WTC11 (cell line): ENCODE measurements at places on chromosomes 2 and 18.

DNA sequence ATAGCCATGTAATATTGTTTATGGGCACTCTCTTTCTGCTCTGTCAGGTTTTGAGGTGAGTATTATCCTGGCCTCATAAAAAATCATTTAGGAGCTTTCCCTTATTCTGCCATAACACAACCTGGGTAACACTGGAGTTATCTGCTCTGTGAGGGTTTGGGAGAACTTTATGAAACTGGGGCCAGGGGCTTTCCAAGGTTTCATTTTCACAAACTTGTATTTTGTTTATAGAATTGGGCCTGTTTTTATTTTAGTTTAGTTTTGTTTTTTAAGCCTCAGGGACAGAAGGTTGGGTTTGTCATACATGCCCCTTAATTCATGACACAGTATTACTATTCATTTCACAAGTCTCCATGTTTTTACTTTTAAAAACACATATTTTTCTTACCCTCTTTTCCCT, 83.5 kb downstream of the IRS1 start:
- no peak for DNase-seq

GRCh38 chr2:222774941-222775340, 85.9 kb upstream of the ACSL3 start:
- no peak for DNase-seq

- no peak for DNase-seq
Observed at GRCh38 chr2:8607606-8608005, 74.2 kb upstream of the ID2 start.

- no peak for DNase-seq
Observed at GRCh38 chr18:2304378-2305175, 266.7 kb downstream of the METTL4 start.

DNA sequence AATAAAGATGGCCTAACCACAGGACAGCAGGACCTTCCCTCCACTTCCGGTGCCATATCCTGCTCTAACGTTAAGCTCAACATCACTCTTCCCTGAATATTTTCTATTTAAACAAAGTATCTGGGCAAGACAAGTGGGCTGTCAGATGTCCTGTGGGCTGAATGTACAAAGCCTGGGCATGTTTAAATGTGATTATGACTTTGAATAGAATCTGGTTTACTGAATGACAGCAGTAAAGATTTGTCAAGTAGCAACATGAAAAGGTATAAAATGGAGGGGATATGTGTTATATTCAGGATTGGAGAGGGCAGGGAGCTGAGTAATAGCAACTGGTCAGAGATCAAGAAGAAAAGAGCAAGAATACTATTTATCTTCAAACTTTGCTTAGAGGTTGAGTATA, 540.9 kb downstream of the NRXN1 start:
- DNase-seq = no peak

DNA sequence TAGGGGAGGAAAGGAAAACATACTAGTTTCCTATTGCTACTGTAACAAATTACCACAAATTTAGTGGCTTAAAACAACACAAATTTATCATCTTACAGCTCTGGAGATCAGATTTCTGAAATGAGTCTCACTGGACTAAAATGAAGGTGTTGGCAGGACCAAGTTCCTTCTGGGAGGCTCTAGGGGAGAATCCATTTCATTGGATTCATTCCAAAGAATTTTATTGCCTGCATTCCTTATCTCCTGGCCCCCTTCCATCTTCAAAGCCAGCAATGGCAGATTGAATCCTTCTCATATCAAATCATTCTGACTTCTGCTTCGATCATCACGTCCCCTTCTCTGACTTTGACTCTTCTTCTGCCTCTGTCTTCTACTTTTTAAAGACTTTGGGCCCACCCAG, 250.9 kb downstream of the IRS1 start:
- no peak for DNase-seq

DNA sequence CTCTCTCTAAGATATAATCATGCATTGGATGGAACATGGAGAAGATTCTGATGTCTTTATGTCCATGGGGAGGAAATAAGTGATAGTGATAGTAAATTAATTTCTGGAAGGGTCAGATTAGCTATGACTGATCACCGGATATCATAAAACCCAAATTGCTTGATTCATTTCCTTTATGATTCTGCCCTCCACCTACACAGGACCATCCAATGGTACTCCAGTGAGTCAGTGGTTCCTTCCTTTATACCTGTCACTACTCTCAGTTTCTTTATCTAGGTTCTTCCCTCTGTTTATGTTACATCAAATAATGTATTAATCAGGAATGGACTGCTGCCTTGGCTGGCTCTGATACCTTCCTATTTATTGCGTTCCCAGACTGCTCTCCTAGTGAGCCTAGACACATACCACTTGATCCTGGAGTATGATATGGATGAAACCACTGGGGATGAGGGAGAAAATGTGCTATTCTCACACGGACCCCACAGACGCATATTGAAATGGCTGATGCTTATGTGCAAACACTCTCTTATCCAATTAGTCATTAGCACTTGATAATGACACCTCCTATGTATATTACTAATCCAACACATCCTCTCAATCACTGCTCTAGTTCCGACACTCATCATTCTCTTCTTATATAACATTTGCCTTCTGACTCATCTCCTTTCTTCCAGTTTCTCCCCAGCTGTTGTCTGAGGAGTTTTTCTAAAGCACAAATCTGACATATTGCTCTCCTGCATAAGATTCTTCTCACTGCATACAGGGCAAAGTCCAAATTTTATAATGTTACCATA, 315.6 kb downstream of the INSIG2 start:
- DNase-seq = no peak

DNA sequence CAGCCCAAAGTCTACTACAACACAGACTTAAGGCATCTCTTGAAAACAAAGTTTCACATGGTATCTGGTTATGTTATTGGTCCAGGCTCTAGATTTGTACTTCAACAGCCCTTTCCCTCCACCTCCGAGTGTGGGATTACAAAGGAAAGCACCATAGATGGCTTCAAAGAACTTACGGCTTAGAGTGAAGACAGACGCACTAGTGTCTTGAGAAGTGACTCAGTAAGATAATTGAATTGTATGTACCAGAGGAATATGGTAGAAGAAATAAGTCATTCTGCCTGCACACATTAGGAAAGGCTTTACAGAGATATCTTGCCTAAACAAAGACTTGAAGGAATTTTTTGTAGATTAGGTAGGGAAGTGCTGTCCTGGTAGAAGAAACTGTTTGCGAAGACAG, 392.3 kb upstream of the TNP1 start:
- DNase-seq = no peak

- DNase-seq = no peak
Observed at GRCh38 chr2:120541553-120541932, 194.1 kb upstream of the GLI2 start.

DNA sequence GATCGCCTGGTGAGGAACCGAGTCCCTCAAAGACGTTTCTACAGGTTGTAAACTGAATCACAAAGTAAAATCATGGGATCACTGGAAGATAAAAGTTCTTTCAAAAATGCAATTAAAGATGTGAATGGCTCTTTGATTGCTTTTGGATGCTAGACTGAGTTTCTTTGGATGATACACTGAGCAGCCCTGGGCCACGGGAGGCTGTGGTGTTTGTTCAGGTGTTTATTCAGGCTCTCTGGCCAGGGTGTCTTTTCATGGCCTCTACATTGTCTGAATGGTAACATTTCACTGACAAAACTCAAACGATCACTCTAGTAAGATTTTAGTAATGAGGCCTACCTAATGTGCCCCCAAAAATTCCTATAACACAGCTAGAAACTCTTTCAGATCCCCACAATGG, 48.4 kb upstream of the SPATS2L start:
- DNase-seq = no peak

DNA sequence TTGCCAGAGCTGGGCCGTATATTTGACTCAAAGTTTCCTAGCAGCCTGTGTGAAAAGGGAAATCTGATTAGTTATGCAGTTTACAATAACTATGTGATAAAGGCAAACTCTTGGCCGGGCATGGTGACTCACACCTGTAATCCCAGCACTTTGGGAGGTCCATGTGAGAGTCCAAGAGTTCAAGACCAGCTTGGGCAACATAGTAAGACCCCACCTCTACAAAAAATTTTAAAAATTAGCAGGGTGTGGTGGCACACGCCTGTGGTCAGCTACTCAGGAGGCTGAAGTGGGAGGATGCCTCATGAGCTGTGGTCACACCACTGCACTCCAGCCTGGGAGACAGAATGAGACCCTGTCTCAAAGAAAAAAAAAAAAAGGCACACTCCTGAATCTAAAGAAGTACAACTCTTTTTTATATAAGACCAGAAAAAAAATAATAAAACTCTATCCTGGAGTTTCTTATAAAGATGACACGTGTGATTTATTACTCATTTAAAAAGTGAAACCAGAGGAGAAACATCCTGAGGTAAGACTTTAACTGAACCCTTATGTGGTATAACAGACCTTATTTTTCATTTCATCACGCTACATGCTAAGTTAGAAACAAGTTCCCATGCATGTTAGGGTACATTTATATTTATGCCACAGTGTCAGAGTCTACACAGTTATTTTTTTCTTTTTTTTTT, 32.6 kb upstream of the KCMF1 start:
- no peak for DNase-seq

DNA sequence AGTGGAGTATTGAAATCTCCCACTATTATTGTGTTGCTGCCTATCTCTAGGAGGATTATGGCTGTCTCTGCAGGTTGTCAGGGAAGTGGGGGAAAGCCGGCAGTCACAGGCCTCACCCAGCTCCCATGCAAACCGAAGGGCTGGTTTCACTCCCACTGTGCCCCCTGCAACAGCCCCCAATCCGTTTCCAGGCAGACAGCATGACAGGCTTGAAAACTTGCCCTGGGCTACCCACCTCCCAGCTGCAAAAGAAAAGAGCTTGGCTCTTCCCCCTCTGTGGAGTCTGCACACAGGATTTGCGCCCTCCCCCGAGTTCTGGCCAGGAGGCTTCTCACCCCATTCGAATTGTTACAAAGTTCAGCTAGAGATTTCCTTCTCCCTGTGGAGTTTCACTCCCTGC, 87.4 kb upstream of the MSTN start:
- DNase-seq = no peak

DNA sequence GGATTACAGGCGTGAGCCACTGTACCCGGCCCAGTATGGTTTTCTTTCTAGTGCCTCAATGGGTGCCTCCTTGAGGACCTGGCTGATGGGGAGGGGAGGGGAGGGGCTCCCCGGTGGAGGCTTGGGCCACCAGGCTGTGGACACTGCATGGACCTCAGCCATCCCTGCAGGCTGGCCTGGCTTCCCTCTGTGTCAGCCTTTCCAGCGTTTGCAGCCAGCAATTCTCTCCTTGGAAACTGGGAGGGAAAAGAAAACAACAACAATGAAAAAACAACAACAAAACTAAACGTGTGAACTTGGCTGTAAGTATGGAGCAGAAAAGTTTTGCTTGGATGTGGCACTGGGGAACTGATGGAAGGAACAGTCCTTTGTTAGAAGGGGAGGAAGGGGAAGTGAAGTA, 159.3 kb downstream of the GLI2 start:
- DNase-seq = no peak

DNA sequence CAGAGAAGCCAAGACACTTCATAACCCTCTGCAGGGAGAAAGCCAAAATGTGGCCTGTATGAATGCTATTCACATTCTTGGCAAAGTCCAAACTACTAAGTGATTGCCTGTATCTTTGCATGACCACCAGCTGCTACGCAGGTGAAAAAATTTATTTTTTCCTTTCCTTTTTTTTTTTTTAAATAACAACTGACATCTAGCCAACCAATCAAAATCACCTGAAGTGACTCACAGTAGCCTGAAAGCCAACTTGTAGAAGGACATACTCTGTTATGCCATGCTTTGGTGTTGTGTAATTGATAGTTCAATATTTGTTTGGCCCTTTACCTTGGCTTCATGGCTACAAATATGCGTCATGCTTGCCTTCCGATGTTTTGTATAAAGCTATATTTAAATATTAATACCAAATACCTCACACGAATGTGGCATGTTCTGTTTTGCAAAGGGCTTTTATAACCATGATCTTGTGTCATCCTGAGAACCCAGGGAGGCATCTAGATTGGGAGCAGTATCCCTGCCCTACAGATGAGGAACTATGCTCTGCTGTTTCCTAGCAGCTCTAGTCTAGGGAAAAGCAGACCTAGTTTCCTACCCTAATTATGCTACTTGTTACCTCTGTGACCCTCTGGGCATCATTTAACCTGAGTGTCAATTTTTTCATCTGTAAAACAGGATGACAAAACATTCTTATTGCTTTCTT, 102.1 kb downstream of the MYOM1 start:
- DNase-seq = no peak

GRCh38 chr2:181106229-181106628, 125.8 kb downstream of the UBE2E3 start:
- no peak for DNase-seq

- no peak for DNase-seq
Observed at GRCh38 chr18:6746386-6746960, 17.0 kb downstream of the ARHGAP28 start.

DNA sequence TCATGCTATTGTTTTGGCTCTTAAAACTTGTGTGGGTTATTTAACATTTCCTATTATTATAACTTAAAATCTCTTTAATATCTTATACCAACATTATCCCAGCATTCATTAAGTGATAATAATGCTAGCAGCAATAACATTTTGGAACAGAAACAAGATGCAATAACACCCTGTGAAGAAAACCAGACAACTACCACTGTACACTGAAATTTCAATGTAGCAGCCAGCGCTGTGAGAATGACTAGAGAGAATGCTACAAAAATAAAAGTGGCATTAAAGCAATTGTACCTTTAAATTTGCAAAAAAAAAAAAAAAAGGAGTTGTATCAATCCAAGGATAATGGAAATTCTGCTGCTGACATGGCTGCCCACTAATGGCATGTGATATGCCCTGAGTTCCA, 269.9 kb downstream of the TTC32 start:
- no peak for DNase-seq

- DNase-seq = no peak
Observed at GRCh38 chr2:29325544-29325943, 210.3 kb downstream of the CLIP4 start.

DNA sequence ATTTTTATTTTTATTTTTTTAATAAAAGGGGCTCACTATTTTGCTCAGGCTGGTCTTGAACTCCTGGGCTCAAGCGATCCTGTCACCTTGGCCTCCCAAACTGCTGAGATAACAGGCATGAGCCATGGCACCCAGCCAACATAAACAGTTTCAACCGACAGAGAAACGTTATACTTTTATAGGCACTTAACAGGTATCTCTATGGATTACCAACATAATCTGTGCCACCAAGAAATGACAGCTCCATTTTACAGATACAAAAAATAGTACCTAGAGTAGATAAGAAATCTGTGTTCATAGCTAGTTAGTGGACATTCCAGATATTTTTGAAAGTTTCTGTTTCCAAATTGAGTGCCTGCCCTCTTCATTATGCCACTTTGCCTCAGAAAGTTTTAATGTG, 1316.7 kb downstream of the LRP1B start:
- no peak for DNase-seq

DNA sequence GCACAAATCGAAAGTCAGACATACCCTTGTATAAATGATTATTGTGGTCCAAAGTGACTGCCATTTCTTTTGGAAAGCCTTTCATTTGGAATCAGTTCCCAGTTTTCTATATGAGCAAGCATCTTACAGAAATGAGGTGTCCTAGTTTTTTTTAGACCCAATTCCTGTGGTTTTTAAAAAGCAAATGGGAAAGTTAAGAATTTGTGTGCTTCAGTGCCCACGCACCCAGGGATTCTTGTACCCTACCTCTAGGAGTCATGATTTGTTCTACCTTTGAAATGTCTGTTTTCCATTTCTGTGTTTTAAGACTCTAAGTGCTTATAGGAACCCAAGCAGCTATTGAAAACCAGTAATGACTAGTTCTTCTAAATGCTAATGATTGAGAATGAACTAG, 218.1 kb downstream of the CAMKMT start:
- DNase-seq = no peak
